Activated naive CD4-positive, alpha-beta T cell treated with anti-CD3 and anti-CD28 coated beads, Interleukin-2, amount 50 U/mL, for 72 hours (primary cell): ENCODE measurements at places on chromosomes 2 and 18. TPM values are rescaled to one million over a fixed set of nuclear protein-coding genes. Genes with fewer than 3 reads are reported as not detected.

Gene DPYSL5
- total RNA-seq: not detected

Gene IL1RN
- total RNA-seq: 1.6 TPM

Gene EFHD1
- 0.29 TPM for total RNA-seq

DNA sequence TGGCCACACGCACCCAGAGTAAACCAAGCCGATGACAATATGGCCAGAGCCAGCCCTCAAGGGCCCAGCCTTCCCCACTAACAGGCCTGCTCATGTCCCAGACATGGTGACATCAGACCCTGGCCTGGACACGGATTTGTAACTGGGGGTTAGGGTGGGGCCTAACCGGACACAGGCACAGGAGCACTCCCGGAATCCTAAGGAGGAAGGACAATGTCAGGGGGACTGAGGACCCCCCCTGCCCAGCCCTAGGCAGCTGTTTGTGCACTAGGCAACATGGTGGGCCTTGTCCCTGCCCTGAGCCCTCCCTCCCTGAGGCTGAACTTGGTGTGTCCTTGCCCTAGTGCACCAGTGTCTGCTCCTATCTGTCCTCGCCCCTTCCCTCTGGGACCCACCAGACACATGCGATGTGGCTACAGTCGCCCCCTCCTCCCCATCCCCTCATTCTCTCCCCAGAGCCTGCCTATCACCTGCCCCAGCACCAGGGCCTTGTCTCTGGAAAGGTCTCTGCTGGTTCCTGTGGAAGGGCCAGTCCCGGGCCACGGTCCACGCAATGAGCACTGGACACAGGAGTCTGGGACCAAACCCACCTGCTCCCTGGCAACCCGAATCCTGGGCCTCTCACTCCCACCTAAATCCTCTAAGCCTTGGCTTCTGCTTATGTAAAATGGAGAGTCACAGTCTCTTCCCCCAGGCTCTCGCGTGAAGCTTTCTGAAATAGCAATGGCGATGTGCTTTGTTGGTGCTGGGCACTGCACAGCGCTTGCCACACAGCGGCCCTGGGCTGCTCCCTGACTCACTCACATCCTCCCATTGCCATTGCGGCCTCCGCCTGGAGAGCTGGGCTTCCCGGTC is 76.5 kb upstream of the RAB6C start:
- DNase-seq: peak; percentile 42

DNA sequence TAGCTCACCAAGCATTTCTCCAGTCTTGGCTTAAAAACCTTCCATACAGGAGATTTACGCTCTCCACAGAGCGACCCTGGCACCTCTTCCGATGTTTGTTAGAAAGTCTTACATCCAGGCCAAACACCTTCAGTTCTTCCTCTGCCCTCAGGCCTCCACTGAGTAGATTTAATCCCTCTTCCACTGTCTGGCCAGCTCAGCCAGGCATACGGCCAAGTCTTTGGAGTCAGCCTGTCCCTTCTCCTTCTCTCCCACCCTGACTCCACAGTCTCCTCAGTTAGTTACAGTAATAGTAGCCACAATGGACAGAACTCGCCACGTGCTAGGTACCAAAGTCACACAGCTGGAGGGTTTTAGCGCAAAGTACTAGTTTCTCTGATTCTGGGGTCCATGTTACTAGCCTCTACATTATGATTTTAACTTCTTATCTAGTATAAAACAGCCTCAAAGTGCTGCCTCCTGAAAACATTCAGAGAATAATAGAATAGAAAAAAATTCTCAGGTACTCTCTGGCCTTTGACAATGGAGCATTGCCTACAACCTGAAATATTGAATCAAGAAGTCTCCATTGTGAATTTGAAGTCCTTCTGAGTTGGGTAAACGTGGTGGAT is 39.5 kb downstream of the THNSL2 start:
- DNase-seq: no peak

DNA sequence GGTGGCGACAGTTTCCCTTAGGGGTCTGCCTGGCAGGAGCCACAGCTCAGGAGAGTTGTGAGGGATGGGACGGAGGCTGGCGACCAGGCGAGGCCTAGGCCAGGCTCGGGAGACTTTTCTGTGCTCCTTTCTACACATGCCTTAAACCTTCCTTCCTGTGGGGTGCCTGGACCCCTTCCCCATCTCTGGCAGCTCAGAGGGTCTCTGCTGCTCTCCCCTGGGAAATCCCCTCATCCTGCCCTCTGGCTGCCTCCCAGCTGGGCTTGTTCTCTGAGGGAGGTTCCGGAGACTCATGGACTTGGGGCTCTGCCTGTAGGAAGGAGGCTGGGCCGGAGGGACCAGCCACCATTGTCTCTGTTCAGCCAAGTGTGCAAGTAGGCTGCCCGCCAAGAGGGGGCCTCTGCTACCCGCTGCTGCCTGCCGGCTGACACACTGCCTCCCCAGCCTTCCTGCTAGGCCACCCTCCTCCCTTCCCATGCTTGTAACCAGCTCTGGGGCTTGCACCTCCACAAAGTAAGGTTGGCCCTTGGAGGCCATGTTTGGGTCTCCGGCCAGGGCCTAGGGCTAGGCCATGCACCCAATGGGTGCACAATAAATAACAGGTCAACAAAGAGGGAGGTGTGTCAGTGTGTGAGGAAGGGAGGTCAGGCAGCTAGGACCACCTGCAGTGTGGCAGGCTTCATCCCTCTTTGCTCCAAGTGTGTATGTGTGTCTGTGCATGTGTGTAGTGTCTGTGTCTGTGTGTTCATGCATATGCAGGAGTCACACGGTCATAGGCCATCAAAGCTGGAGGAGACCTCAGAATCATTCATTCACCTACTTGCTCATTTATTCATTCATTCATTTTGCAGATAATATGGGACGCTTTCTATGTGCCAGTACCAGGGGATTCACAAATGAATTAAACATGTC is 28.8 kb downstream of the PSD4 start:
- DNase-seq: no peak

- DNase-seq: no peak
Measured at GRCh38 chr2:229230911-229231310, 40.2 kb downstream of the PID1 start.

DNA sequence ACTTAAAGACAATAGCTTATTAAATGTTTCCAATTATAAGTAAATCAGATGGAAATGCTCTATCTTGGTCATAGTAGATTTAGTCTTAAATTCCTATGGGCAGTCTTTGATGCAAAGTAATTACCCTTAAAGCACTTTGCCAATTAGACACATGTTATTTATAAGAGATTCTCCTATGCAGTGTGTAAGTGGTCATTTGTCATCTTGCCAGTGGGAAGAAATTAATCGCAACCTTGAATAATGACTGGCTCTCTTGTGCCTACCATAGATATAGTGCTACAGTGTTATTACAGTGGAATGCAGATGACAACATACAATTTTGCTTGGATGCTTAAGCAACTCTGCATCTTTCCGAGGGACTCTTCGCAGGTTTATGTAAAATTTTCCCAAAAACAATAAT is 311.0 kb upstream of the THUMPD2 start:
- DNase-seq: no peak

GRCh38 chr2:85215448-85216401 is 82.5 kb downstream of the TCF7L1 start:
- DNase-seq: no peak

- DNase-seq: no peak
Measured at GRCh38 chr2:197891897-197892442, 87.6 kb downstream of the PLCL1 start.

GRCh38 chr18:32577561-32577960 is 106.9 kb upstream of the GAREM1 start:
- DNase-seq: no peak
